ENCODE measurements at places on chromosomes 1 and 21.

- DNase-seq = no peak
Observed at GRCh38 chr1:27318596-27318995, 3.4 kb upstream of the TMEM222 start.

GRCh38 chr1:46446646-46447498, 42.8 kb upstream of the DMBX1 start:
- no peak for DNase-seq

DNA sequence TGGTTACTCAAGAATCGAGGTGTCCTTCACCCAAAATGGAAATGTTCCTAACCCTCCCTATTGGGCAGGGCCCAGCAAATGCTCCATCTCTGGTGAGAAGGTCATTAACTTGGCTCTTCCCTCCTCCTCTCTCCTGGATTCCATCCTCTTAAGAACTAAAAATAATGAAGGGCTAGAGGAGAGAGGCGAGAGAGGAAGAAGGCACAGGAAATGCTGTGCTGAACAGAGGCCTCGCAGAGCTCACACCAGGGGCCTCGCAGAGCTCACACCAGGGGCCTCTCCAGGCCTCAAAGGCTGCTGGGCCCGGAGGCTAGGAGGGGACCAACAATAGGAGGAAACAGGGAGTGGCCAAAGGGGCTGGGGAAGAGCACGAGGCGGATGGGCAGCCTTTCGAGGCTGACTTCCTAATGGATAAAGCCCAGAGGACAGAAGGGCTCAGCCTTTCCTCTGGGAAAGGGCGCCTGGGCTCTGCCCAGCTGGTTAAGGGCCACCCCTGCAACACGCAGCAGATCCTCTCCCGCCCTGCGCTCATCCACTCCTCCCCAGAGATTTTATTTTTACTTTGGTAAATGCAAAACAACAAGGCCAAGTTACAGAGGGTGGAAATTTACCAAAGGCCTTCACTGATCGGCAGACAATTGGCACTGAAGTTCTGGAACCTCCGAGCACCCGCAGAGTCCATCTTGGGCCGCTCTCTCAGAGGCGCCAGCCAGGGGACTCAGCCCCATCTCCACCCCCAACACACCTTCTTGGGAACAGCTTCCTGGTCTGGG, 78.5 kb downstream of the ITPKB start:
- DNase-seq = no peak

DNA sequence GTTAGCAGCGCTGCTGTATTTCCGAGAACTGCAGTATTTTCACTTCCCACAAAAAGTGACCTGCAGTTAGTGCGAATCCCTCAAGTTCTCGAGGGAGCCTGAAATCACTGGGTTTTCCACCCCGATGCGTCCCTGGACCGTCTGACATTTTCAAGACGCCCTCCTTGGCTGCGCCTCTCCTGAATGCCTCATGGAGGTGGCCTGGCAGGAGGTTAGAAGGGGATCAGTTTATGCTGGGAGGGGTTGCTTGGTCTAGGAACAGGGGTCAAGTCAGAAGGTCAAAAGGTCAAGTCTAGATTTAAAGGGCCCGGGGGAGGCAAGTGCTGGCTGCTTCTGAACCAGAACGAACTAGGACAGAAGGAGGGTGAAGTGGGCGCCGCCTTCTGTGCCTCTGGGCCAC, 176.8 kb downstream of the PRDM16 start:
- no peak for DNase-seq

DNA sequence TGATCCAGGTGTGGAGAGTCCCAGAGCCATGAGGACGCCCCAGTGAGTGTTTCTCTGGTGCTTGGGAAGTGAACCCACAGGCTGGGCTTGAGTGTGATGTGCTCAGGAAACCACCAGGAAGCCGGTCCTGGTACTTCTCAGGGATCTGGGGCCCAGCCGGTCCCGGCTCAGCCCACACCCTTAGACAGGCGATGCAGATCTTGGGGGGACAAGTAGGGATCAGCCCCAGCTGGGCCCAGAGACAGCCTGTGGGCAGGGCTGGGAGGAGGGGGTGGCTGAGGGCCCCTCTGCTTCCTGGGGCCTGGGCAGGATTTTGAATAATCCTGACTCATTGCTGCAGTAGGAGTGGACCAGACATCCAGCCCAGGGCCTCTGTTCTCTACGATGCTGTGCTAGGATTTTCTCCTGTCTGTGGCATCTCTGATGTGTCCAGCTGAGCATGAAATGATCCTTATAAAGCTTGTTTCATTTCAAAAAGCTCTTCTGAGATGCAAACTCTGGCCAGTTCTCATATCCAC, 698.0 kb downstream of the PTPRU start:
- no peak for DNase-seq

All from forelimb muscle (tissue), 1 donor.